ENCODE measurements at places on chromosomes 2 and 18.

DNA sequence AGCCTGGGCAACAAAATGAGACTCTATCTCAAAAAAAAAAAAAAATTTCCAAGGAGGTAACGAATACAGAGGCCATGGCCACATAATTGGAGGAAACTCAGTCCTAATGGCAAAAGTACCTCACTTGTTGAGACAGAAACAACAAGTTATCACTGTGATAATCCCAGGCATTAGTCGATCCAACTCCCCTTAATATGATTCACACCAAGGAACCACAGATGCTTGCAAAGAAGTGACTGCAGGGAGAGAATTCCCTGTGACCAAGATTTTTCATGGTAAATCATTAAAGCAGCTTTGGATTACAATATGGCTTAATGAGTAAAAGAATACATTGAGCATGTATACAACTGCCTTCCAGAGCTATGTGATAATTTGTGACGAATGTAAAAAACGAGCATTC lies 80.4 kb upstream of the RNU4ATAC start:
- DNase-seq, result no peak

DNA sequence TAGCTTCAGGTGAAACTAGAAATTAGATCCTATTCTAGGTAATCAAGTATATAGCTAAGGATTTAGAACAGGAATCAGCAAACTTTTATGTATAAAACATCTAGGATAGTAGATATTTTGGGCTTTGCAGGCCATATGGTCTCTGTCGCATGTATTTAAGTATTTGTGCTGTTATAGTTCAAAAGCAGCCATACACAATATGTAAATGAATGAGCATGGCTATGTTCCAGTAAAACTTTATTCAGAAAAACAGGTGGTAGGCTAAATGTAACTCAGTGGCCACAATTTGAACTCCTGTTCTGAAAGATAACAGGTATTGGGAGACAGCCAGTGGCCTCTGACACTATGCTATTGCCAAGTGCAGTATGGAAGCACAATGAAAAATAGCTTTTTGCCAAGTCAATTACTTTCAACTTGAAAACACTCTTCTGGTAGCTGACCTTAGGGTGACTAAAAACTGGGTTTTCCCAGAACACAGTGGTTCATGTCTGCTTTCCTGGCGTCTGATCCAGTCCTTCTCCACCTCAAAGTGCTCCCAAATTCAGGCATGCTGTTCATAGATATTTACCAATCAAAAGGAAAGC lies 304.7 kb upstream of the SYT4 start:
- no peak for DNase-seq

DNA sequence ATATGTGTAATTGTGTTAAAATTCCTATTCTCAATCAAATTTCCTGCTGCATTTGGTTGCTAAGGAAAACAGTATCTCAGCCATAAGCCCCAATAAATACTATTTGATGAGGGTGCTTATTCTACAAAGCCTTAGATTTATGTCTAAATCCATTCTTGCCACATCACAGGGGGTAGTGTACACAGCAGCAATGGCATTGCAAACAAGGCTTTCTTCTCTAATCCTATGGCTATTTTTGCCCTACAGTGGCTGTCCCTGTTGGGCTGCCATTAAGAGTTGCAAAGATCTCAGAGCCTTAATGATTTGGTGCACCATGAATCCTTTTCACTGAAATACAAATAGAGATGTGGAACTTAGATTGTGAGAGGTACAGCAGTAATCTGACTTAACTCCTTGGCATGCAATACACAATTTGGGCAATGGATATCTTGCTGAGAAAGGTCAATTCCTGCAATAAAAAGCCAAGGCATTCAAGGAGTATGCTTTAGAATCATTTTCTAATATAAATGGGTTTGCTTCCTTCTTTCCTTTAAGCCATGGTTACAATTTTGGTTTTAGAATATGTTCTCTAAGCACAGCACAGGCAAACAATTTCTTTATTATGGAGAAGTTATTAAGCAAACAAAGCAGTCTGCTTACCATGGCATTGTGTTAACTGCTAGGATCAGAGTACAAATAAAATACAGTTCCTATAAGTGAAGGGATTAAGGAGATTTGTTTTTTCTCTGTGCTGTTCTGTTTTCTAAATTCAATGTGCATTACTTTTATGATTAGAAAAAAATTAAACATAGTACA lies 69.8 kb upstream of the CD302 start:
- no peak for DNase-seq

DNA sequence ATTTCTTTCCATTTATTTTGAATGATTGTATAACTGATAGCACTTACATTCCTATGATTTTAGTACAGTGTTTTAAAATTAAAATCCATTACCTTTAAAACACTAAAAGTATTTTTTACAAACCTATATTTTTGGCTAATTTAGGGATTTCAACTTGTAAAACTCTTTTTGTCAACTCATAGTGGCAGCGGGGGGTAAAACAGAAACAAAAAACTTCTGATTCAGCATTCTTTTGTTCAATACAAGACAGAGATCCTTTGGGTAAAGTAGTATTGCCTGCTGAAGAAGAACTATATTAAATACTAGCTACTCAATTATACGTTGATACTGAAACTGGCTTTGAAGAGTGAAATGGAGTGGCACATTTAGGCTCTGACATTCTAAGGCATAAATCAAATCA lies 437.4 kb upstream of the CDH19 start:
- DNase-seq, result no peak

GRCh38 chr2:29463181-29463900 lies 348.1 kb downstream of the CLIP4 start:
- DNase-seq, result peak; percentile 50

- no peak for DNase-seq
Measured at GRCh38 chr2:126921066-126921465, 22.4 kb downstream of the TEX51 start.

Data from fibroblast of the conjunctiva (primary cell).